ENCODE measurements at places on chromosomes 7 and 10.

DNA sequence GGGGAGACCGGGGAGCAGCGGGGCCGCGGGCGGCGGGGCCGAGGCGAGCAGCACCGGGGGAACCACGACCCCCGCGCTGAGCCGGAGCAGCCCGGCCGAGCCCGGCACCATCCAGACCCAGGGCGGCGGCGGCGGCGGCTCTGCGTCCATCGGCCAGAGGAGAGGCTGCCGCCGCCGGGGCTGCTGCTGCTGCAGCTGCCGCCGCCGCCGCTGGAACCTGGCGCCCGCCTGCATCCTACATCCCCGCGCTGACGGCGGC is 190 bp downstream of the TCERG1L start:
- no peak overlapping the region for H3K4me3 ChIP-seq
- no peak overlapping the region for H3K27ac ChIP-seq
- H3K36me3 ChIP-seq, result peaks cover 5% of the 10 kb centered on the region
- no peaks in the 10 kb centered on the region for H3K4me1 ChIP-seq
- peaks cover 3% of the 10 kb centered on the region for H3K27me3 ChIP-seq
- no peak for DNase-seq

GRCh38 chr7:132425942-132426341 is 150.3 kb downstream of the PLXNA4 start:
- H3K27ac ChIP-seq, result no peak overlapping the region
- H3K4me1 ChIP-seq, result peaks cover 28% of the 10 kb centered on the region
- peaks cover 2% of the 10 kb centered on the region for H3K27me3 ChIP-seq
- no peak for DNase-seq
- H3K36me3 ChIP-seq, result no peaks in the 10 kb centered on the region
- no peak overlapping the region for H3K4me3 ChIP-seq

- no peak overlapping the region for H3K4me3 ChIP-seq
- no peak overlapping the region for H3K27ac ChIP-seq
- H3K27me3 ChIP-seq, result no peaks in the 10 kb centered on the region
Observed at GRCh38 chr10:61964949-61965702, 63.6 kb downstream of the ARID5B start.

GRCh38 chr10:62001898-62002297 is 100.4 kb downstream of the ARID5B start:
- peaks cover 4% of the 10 kb centered on the region for H3K27me3 ChIP-seq
- no peak overlapping the region for H3K27ac ChIP-seq

DNA sequence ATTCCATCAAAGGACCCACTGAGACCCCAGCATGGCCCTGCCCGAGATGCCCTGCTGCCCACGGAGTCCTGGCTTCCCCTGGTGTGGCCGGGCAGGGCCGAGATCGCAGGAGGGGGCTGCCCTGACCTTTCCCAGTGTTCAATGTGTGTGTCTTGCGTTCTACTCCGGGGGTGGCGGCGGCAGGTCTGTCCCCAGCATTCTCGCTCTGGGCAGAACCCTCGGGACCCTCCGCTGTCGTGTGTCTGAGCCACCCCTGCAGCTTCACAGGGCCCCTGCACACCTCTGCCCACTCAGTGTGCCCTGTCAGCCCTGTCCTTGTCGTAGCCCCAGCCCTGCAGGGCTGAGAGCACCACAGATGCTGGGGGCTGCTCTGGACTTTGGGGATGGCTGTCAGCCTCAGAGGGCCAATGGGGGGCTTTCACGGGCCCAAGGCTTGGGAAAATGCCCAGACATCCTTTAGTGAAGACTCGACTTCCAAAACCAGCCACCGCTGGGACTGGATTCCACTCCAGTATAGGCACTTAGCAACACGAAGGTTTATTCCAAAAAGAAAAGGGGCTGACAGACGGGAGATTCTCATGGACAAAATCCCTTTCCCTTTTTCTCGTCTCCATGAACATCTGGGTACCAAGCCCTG is 30.0 kb upstream of the KNDC1 start:
- H3K4me1 ChIP-seq, result no peaks in the 10 kb centered on the region
- H3K27me3 ChIP-seq, result peaks cover 9% of the 10 kb centered on the region
- DNase-seq, result no peak
- H3K36me3 ChIP-seq, result no peaks in the 10 kb centered on the region

DNA sequence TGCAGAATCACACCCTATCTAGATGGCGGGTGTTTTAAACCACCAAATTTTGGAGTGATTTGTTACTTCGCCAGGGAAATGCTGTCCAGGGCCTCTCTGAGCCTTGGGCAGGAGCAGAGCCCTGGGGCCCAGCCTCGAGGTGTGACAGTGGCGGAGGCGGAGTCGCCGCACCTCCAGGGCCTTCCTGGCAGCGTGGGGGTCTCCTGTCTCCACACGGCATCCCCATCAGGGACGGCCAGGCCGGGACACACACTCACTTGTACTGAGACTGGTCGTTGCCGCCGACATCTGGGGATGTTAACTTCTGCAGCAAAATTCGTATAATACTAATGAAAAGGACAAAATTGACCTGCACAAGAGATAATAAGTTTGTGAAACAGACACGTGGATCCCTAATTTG is 110.7 kb downstream of the VIPR2 start:
- H3K4me3 ChIP-seq, result no peak overlapping the region
- no peak for DNase-seq
- H3K27ac ChIP-seq, result no peak overlapping the region
- peaks cover 6% of the 10 kb centered on the region for H3K27me3 ChIP-seq

DNA sequence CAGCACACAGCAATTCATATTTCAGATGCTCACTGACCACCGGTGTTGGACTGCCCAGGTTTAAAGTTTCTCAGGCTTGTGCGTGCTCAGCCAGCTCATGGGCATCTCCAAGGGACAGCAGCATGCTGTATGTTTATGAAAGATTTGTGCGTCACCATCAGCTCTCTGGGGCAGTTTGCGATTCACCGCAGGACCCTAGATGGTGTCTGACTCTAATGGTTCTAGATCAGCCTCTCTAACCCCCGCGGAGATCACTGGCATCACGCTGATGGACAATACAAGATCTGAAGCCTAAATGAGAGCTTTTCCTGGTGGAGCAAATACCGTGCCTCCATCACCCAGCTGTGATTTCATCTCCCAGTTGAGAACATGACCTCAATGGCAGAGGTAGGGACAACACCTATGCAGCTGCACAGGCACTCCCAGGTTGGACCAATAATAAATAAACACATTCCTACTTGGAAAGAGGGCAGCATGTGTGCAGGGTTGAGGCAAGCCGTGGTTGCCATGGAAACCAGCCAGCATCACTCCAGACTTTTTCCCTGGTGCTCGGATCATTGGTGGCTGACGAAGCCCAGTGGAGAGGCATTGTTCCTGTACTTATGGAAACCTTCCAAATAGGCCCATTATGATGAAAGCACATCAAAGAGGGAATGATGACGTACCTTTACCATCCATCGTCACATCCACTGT is 253.6 kb downstream of the KCNMA1 start:
- H3K4me1 ChIP-seq, result peaks cover 60% of the 10 kb centered on the region
- H3K4me3 ChIP-seq, result no peak overlapping the region
- H3K27me3 ChIP-seq, result peaks cover 2% of the 10 kb centered on the region
- H3K36me3 ChIP-seq, result peaks cover 19% of the 10 kb centered on the region
- H3K27ac ChIP-seq, result no peak overlapping the region

GRCh38 chr7:94277236-94277635 is 117.5 kb upstream of the COL1A2 start:
- H3K36me3 ChIP-seq, result no peaks in the 10 kb centered on the region
- DNase-seq, result no peak
- no peaks in the 10 kb centered on the region for H3K27me3 ChIP-seq
- H3K4me1 ChIP-seq, result peaks cover 15% of the 10 kb centered on the region

DNA sequence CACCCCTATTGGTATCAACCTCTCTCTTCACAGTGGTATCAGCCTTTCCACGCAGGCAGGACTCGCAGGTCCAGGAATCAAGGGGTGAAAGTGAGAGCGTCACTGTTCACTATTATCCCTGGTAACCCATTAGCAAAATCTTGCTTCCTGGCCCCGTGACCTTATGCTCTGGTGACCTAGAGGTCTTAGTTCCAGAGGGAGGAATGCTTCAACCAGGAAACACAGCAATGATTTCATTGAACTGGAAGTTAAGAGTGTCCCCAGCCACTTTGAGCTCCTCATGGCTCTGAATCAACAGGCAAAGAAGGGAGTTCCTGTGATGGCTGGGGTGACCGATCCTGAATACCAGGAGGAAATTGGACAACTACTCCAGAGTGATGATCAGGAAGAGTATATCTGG is 90.6 kb downstream of the CUL2 start:
- H3K27me3 ChIP-seq, result peaks cover 8% of the 10 kb centered on the region
- no peak overlapping the region for H3K27ac ChIP-seq
- H3K4me3 ChIP-seq, result no peak overlapping the region
- peaks cover 26% of the 10 kb centered on the region for H3K4me1 ChIP-seq
- H3K36me3 ChIP-seq, result no peaks in the 10 kb centered on the region

GRCh38 chr7:11935905-11936304 is 103.9 kb upstream of the THSD7A start:
- H3K4me1 ChIP-seq, result no peaks in the 10 kb centered on the region
- no peak overlapping the region for H3K27ac ChIP-seq
- DNase-seq, result no peak

DNA sequence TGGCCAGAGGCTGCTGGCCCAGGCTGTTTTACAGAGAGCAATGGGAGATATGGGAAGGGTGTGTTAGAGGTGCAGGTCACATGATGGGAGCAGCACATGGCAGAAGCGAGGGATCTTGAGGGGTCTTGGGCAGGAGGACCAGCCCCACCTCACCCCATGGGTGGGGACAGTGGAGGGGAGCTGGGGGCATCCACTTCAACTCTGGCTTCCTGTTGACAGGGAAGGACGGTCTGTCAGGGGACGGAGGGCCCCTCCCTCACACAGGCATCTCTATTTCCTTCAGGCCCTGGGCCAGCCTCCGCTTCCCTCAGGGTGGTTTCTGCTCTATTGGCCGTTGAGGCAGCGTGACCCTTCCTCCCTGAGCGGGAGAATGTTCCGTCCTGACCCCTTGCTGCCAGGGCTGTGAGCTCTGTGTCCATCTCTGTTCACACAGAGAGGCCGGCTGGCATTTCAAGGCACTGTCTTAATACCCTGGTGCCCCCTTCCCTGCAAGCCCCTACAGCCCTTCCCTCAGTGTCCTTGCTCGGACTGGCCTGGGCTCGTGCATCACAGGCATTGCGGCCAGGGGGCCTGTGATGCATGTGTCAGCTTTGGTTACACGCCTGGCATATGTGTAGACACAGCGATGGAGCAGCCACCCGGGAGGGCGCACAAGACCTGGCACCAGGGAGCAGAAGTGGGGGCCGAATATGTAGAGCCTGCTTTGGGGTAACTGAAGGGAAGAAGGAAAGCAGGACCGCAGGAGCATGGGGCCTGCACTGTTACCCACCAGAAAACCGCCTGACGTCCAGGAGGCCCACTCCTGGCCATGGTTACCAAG is 31.8 kb downstream of the RAMP3 start:
- no peaks in the 10 kb centered on the region for H3K4me1 ChIP-seq
- peaks cover 24% of the 10 kb centered on the region for H3K27me3 ChIP-seq
- H3K4me3 ChIP-seq, result no peak overlapping the region
- H3K27ac ChIP-seq, result no peak overlapping the region

GRCh38 chr10:86836044-86836443 is 79.6 kb downstream of the BMPR1A start:
- H3K4me1 ChIP-seq, result peaks cover 16% of the 10 kb centered on the region
- no peaks in the 10 kb centered on the region for H3K27me3 ChIP-seq
- no peak overlapping the region for H3K4me3 ChIP-seq
- H3K27ac ChIP-seq, result no peak overlapping the region
- no peak for DNase-seq
- peaks cover 9% of the 10 kb centered on the region for H3K36me3 ChIP-seq

- no peak overlapping the region for H3K4me3 ChIP-seq
- no peak overlapping the region for H3K27ac ChIP-seq
- H3K36me3 ChIP-seq, result 0 out of 2 replicates have a peak, but pooled peaks cover 5% of the 10 kb centered on the region
- H3K27me3 ChIP-seq, result no peaks in the 10 kb centered on the region
Observed at GRCh38 chr10:117997673-117998072, 49.1 kb downstream of the RAB11FIP2 start.

DNA sequence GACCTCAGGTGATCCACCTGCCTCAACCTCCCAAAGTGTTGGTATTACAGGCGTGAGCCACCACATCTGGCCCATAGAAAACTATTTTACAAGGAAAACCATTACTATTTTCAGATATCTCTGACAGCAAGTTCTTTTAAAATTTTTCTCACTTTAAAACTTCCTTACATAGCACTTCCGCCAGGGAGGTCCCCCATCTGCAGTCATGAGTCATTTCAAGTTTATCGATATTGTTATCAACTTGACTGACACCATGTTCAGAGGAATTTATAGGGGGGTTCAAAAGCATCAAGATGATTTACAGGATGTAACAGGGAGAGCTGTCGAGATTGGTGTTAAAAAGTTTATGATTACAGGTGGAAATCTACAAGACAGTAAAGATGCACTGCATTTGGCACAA is 88.8 kb downstream of the NRBF2 start:
- no peak for DNase-seq
- H3K27ac ChIP-seq, result no peak overlapping the region
- H3K4me3 ChIP-seq, result no peak overlapping the region
- H3K27me3 ChIP-seq, result peaks cover 6% of the 10 kb centered on the region

GRCh38 chr10:33336582-33337325 is 2.3 kb upstream of the NRP1 start:
- H3K4me3 ChIP-seq, result peak overlapping the region; percentile 94
- DNase-seq, result no peak
- peaks cover 57% of the 10 kb centered on the region for H3K4me1 ChIP-seq
- peaks cover 22% of the 10 kb centered on the region for H3K36me3 ChIP-seq
- H3K27me3 ChIP-seq, result no peaks in the 10 kb centered on the region

All from HFFc6 (cell line).